ENCODE measurements at places on chromosomes 2 and 18. TPM values are rescaled to one million over a fixed set of nuclear protein-coding genes. Genes with fewer than 3 reads are reported as not detected.

Gene CIB4
- total RNA-seq = not detected

DNA sequence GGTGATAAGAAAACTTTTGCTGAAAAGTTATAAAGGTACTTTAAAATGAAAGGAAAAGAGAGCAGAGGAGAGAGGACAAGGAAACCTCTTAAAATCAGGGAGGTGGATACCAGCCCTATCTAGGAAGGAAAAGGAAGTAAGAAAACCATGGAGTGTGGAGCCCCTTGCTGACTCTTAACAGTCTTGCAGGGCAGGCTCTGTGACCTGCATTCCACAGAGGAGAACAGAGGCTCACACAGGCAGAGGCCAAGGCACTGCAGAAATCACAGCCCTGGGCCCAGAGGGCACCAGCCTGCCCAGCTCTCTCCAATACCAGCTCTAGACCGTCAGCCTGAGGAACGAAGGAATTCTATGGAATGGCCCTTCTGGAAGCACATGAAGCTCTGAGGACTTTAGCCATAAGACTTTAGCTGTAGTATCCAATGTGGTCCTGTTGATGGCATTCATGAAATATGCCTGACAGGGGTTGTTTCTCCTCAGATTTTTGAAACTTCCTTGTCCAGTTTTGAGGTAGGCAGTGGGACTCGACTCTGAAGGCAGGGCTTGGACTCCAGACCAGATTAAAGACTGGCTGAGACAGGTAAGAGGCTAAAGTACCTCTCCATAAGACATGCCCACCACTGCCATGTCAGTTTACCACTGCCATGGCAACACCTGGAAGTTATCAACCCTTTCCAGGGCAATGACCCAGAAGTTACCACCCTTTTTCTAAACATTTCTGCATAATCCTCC is 216.3 kb downstream of the ANAPC1 start:
- no peak for DNase-seq

Gene TMEM200C
- 1.4 TPM for total RNA-seq

DNA sequence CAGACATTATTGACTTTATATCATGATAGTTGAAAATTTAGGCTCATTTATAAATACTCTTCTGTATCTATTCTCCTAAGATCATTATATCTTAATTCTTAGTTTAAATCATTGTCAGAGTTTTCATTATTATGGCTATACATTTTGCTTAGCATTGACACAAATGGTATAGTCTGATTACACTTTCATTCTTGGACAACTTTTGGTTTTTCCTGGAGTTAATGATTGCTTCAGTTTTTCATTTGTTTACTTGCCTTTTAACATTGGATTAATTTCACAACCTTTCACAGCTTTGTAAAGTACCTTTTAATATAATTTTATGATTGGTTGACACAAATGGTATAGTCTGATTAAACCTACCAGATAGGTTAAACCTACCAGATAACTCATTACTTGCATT is 298.2 kb downstream of the DYSF start:
- DNase-seq = no peak

DNA sequence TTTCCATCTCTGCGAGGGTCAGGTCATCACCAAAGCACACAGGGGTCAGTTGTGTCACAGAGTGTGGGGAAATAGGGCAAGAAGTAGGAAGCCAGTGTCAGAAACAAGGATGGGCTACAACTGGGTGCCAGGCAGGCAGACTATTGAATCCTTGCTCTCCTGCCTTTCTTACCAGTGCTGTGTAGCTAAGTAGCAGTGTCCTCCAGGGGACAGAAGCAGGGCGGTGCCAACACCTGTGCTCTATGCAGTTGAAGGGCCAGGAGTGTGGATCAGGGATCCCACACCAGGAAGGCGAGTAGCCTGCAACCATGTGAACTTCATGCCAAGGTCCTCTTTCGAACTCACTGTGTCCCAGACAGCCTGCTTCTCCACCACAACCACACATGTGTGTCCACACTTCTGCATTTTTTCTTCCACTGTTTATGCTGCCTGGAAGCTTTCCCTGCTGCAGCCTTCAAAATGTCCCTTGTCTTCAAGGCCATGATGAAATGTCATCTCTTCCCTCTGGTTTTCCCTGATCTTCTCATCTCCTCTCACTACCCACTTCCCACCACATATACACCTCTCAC is 25.4 kb upstream of the REG3G start:
- no peak for DNase-seq

Gene CXXC1
- total RNA-seq = 38.0 TPM

- DNase-seq = no peak
Measured at GRCh38 chr18:48808476-48808875, 142.3 kb downstream of the SMAD7 start.

GRCh38 chr18:51170664-51171063 is 26.8 kb downstream of the MEX3C start:
- no peak for DNase-seq

Gene SCN9A
- total RNA-seq = 11.1 TPM
